ENCODE measurements at places on chromosomes 3 and 15.

DNA sequence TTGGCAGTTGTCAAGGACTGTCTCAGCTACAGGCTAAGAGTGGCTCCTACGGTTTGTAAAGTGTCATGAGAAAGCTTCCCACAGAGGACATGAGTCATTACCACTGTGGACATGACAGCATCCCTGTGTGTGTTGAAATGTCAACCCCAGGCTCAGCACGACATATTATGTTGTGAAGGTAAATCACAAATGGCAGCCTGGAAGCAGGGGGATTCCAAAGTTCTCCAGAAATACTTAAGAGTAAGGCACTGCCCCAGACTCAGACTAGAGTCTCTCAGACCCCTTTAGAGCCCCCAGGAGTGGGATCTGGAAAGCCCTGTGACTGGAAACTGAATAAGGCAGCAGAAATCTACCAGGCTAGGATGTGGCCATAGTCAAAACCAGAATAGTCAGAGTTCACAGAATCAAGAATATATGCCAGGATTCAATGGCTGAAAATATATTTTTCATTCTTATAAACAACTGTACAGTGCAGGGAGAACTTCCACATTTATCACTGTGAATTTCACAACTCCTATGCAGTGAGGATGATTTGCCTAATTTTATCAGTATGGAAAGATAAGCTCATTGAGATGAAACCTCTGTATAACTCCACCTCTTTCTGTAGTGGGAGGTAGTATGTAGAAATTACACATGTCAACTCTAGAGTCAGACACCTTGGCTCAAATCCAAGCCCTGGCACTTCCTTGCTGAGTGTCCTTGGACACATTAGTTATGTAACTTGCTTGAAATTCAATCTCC lies 237.1 kb upstream of the CFAP20DC start:
- DNase-seq: peak; percentile 78

GRCh38 chr3:51702156-51702555 lies 4.7 kb upstream of the GRM2 start:
- no peak for DNase-seq

- DNase-seq: no peak
These were observed 12.3 kb upstream of the KPNA4 start for GRCh38 chr3:160577556-160578195.

DNA sequence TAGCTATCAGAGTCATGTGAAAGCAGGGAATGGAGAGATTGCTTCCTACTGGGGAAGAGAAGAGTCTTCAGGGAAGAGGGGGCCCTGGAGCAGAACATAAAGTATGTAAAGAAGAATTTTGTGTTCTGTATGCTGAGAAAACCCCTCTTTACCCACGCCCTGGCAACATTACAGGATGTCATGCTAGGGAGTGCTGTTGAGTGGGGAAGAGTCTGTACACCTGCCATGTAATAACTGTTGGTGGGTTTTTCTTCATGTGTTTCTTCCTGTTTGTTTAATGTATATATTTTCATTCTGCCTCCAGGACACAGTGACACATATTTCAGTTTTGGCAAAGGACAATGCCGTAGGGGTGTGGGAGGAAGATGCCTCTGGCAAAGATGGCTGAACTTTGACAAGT lies 122.8 kb upstream of the LPP start:
- no peak for DNase-seq

- no peak for DNase-seq
These were observed 34.2 kb upstream of the PRR23E start for GRCh38 chr3:127158614-127159229.

DNA sequence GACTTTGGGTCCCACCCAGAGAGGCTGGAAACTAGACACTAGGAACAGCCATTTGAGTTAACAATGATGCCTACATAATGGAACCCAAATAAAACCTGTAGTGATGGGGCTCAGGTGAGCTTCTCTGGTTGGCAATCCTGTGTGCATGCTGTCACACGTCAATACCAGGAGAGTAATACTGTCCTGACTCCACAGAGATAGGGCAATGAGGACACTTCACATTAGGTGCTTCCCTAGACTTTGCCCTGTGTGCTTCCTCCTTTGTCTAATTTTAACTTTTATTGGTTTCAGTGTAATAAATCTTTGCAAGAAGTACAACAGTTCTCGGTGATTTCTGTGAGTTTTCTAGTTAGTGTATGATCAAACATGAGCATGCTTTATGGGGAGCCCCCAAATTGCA lies 281.8 kb upstream of the ARRDC4 start:
- DNase-seq: no peak

- peak; percentile 55 for DNase-seq
These were observed 66.5 kb upstream of the SH3GL3 start for GRCh38 chr15:83380682-83381081.

DNA sequence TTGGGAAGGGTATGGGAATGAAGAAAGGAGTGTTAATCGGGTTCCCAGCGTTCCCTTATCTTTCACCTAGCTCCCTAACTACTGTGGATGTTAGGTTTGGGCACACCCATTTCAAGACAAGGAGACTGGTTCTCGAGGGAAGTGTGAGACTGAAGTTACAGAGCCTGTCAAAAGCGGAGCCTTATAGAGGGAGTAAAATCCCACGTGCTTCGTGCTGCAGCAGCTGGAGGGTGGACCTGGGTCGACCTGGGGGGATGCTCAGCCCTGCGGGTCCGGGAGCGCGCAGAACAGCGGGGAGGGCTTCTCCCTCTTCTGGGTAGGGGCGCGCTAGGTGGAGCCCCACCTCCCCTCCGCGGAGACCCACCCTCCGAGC lies 314 bp upstream of the TMED3 start:
- no peak for DNase-seq

- DNase-seq: no peak
These were observed 59.4 kb downstream of the CLASP2 start for GRCh38 chr3:33658621-33658990.

DNA sequence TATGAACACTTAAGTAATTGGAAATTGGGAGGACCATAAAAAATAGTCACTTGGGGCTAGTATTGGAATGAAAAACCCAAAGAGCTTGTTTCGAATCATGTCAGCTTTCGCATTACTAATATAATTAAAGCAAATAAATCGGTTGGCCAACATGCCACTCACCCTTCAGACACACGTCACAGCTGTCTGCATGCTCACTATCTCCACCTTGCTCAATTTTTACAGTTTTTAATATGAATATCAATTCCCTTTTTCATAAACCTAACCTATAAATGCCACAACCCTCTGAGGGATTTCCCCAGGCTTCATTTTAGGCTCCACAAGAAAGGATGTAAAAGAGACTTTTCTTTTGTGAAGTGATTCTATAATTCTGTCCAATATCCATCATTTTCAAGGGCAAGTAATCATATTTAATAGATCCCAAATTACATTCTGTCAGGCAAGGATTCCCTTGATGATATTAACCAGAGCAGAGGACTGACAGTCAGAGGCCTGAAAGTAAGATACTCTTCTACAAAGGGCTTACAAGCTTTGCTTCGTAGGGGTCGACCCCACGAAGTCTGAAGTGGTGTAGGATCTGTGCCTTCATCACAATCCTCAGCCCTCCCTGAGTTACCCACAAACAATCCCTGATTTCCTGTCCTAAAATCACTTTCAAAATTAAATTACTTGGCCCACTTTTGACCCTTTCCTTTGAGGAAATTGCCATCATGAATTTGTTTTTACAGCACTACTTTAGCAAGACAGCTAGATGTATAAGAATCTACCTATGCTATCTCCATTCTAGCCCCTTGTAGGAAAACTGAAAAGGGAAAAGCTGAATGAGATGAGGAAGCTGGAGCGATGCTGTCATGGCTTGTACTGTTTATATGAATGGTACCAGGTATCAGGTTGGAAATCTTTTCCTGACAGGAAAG lies 44.5 kb downstream of the NANOGP8 start:
- peak; percentile 2 for DNase-seq
